ENCODE measurements at places on chromosomes 7 and 10. TPM values are rescaled to one million over a fixed set of nuclear protein-coding genes. Genes with fewer than 3 reads are reported as not detected.

TUBB8 gene
- total RNA-seq: not detected

MMD2 gene
- not detected for total RNA-seq

KIAA1217 gene
- total RNA-seq: 30.6 TPM

SPDYE8 gene
- total RNA-seq: not detected

TSPAN33 gene
- total RNA-seq: 49.1 TPM
